ENCODE measurements at places on chromosomes 7 and 10. TPM values are rescaled to one million over a fixed set of nuclear protein-coding genes. Genes with fewer than 3 reads are reported as not detected.

Gene SFRP4
- 0.79 TPM for polyA plus RNA-seq

DNA sequence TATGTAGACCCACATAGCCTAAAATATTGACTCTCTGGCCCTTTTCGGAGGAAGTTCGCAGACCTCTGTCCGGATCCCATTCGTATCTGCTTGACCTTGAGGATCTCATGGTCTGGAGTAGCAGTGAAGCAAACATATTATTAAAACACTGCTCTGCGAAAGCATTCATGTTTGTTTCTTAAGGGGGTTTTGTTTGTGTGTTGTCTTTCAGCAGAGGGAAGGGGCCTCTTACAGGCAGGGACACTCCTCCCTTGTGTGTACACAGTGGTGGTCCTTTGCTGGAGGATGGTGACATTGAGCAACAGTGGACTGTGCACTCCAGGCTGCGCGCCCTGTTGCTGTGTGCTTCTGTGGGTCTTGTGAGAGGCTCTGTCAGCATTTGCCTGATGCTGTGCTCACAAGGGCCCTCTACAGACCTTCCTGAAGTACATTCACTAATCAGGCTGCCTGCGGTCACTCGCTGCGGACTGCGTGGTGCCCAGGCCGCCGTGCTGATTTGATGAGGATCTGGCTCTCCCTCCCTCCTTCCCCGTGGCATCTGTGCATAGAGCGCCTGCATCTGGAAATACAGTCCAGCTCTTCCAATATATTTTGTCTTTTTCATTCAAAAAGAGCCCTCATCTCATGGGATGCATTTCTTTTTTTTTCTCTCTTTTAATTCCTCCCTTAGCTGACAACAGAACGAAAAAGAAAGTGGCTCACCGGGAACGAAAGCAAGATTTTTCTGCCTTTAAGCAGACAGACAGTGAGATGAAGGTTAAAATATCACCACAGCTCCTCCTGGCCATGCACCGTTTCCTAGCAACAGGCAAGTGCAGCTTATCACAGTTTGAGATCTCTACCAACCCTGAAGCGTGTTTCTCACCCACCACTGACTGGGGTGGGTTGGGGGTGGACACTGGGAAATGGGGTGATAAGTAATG, 135.8 kb downstream of the CNNM2 start:
- H3K4me3 ChIP-seq, result peak overlapping the region; percentile 25
- peak; percentile 84 for DNase-seq
- H3K36me3 ChIP-seq, result peaks cover 21% of the 10 kb centered on the region
- peaks cover 9% of the 10 kb centered on the region for H3K4me1 ChIP-seq
- H3K27me3 ChIP-seq, result no peaks in the 10 kb centered on the region
- H3K27ac ChIP-seq, result peak overlapping the region; percentile 46

Gene TRIM50
- 0.42 TPM for polyA plus RNA-seq

DNA sequence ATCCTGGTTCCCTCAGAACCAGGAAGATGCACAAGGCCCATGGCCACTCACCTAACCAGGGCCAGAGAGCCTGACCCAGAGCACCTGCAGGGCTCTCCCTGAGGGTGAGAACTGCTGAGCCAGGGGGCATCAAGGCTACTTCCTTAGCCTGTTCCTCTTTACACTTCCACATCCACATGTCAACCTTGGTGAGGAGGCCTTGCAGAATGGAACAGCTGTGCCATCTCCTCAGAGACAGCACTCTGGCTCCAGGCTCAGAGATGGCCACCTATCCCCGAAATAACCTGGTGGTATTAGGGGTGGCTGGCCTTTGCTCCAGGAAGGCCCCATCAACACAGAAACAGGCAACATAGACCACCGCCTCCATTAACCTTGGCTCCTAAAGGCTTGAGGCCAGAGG, 473.0 kb downstream of the RPS24 start:
- H3K4me1 ChIP-seq, result no peaks in the 10 kb centered on the region
- no peak for DNase-seq
- no peaks in the 10 kb centered on the region for H3K36me3 ChIP-seq
- H3K4me3 ChIP-seq, result no peak overlapping the region

Gene RSPH10B2
- 0.70 TPM for polyA plus RNA-seq

GRCh38 chr10:103568505-103568904, 75.0 kb downstream of the NEURL1 start:
- no peaks in the 10 kb centered on the region for H3K27me3 ChIP-seq
- DNase-seq, result no peak
- no peak overlapping the region for H3K27ac ChIP-seq
- H3K4me3 ChIP-seq, result no peak overlapping the region

All from large intestine (tissue), 12 donors.